Naive thymus-derived CD8-positive, alpha-beta T cell (primary cell): ENCODE measurements at places on chromosomes 13 and 19.
A peak's percentile ranks its signal among the peaks of the same experiment; 100 is the strongest.

DNA sequence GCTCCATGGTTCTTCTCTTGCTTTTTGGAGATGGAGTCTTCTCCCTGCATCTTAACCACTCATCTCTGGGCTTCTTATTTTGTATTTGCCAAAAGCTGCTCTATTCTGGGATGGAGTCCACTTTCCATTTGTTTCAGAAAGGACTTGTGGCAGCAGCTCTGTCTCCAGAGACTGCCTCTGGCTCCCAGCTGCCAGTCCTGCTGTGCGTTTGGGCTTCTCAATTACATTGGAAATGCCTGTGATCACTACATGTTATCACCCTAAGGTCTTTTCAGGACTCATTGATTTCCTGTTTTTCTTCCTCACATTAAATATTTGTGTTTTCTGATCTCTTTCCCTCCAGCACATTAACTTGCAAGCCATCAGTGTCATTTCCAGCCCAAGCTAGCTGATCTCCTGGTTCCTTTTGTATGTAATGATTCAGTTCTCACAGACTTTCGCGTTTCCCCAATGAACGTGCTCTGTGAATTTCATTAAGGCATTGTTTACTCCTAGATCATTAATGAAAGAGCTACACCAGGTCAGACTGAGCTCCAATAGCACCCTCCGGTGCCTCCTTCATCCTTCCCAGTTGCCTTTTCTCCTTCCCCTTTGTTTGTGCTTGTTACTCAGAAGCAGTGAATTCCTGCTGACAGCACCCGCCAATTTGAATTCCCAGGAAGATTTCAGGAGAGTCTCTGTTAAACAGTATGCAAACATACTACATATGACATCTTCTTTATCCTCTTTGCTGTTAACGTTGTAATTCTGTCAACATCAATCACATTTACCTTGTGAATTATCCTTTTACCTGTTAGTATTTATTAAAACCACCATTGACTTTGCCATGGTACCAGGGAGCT is 3.0 kb downstream of the CBY2 start:
- no peaks in the 10 kb centered on the region for H3K4me1 ChIP-seq
- no peak overlapping the region for H3K27ac ChIP-seq
- peaks cover 1% of the 10 kb centered on the region for H3K27me3 ChIP-seq
- no peak for DNase-seq

DNA sequence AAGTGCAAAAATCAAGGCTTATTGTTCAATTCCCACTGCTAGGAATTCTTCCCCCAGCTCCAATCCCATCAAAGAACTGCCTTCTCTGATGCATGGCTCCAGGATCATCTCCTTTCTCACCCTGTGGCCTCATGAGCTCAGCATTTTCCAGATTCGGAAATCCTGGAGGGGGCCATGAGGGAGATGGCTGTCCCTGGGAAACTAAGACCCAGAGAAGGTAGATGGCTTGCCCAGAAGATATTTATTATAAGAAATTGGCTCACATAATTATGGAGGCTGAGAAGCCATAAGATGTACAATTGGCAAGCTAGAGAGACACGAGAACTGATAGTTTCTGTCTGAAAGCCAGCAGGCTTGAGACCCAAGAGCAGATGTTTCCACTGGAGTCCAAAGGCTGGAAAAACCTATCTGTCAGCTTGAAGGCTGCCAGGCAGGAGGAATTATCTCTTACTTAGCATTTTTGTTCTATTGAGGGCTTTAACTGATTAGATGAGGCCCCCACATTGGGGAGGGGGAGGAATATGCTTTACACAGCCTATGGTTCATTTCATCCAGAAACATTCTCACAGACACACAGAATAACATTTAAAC is 58.6 kb downstream of the GADD45B start:
- no peak for DNase-seq
- peaks cover 2% of the 10 kb centered on the region for H3K36me3 ChIP-seq
- H3K27me3 ChIP-seq = no peaks in the 10 kb centered on the region
- H3K4me3 ChIP-seq = no peak overlapping the region
- peaks cover 26% of the 10 kb centered on the region for H3K4me1 ChIP-seq

GRCh38 chr13:97977982-97978381 is 24.5 kb downstream of the IPO5 start:
- H3K36me3 ChIP-seq = no peaks in the 10 kb centered on the region
- peaks cover 18% of the 10 kb centered on the region for H3K4me1 ChIP-seq
- peak overlapping the region; percentile 92 for H3K4me3 ChIP-seq
- no peak for DNase-seq

DNA sequence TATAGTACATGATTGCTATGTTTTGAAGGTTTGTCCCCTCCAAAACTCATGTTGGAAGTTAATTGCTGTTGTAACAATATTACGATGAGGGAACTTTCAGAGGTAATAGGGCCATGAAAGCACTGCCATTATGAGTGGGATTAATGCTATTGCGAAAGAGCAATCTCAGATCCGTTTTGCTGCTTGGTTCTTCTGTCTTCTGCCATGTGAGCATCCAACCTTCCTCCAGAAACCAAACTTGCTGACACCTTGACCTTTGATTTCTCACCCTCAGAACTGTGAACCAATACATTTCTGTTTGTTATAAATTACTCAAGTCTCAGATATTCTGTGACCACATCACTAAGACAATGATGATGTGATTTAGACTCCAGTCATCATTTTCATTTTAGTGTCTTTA is 2590.9 kb downstream of the PCDH9 start:
- no peaks in the 10 kb centered on the region for H3K4me1 ChIP-seq
- H3K27me3 ChIP-seq = no peaks in the 10 kb centered on the region
- no peak for DNase-seq
- H3K36me3 ChIP-seq = no peaks in the 10 kb centered on the region

- H3K27ac ChIP-seq = no peak overlapping the region
- peaks cover 9% of the 10 kb centered on the region for H3K36me3 ChIP-seq
- peaks cover 25% of the 10 kb centered on the region for H3K4me1 ChIP-seq
- no peak for DNase-seq
- H3K27me3 ChIP-seq = peaks cover 32% of the 10 kb centered on the region
Measured at GRCh38 chr13:31129419-31129818, 32.3 kb downstream of the HSPH1 start.
